ENCODE measurements at places on chromosomes 6 and 20.

DNA sequence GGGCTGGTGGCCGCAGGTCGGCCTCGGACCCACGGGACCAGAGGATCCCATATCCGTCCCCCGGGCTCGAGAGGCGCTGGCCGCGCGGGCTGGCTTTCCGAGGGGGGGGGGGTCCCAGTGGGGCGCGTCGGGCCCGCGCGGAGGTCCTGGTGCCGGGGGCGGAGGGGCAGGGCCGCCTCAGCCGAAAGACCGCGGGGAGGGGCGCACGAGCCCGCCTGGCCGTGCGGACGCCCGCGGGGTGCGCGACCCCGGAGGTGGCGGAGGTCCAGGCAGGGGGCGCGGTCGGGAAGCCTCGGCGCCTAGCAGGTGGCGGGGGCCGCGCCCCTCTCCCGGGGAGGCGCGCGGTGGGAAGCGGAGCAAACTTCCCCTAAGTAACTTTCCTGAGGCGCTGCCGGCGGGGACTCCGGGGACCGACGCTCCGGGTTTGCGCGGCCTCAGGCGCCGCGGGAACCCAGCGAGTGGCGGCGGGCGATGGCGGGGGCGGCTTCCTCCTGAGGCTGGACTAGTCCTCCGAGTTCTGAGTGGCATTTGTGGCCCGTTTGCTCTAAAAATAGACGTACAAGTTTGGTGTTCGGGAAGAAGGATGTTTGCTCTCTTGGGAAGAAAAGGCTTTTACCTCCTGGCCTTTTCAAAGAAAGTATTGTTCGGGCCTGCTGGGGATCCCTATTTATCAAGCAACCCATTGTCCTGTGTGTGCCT lies 26.5 kb upstream of the BTBD3 start:
- no peak for DNase-seq

DNA sequence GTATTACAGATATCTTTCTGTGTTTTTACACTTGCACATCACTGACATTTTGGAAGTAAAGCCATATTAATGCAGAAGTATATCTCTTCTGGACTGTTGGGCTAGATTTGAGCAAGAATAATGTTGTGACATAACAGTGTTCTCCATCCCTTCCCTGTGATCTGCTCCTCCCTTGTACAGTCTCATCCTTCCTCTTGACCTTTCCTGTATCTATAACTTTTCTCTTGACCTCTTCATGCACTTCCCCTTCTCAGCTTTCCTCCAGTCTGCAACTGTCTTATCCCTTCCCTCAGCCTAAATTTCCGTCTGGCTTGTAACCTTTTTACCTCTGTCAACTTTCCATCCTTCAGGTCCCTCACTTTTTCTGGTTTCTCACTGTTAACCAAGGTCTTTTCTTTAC lies 29.8 kb downstream of the NCOA3 start:
- no peak for DNase-seq

- no peak for DNase-seq
Measured at GRCh38 chr20:43579861-43580793, 10.6 kb upstream of the IFT52 start.

DNA sequence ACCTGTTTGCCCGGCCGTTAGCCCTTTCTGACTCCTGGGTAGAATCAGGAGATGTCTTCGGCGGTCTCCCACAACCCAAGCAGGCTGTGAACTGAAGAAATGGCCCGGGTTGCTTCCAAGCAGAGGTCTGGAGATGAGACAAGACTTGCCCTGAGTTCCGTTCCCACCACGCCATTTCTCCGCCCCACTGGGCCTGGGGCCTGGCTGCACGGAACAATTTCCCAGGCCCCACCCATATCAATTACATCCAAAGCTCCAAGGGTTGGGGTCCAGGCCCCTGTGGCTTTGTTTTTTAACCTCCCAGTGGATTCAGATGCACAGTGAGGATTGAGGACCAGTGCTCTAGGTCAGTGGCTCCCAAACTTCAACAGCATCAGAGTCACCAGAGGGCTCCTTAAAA lies 214.5 kb upstream of the ARID1B start:
- DNase-seq = no peak

- no peak for DNase-seq
Measured at GRCh38 chr6:148964467-148964866, 217.6 kb downstream of the UST start.

DNA sequence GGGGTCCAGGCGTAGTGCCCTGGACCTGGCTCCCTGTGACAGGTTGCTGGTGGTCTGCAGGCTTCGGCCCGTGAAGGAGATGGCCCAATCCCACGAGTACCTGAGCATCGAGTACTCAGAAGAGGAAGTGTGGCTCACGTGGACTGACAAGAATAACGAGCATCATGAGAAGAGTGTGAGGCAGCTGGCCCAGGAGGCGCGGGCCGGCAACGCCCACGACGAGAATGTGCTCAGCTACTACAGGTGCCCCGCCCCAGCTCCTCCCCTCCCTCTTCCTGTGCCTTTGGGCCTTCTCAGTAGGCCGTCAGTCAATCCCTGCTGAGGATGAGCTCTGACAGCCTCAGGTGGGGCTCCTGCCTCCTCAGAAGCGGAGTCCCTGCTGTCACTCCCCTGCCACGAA lies 42.6 kb downstream of the UQCC2 start:
- DNase-seq = no peak

GRCh38 chr6:168420084-168420483 lies 20.9 kb upstream of the SMOC2 start:
- no peak for DNase-seq

GRCh38 chr20:63363013-63363957 lies 2.1 kb upstream of the CHRNA4 start:
- DNase-seq = no peak
